Activated T-helper 17 cell treated with anti-CD3 and anti-CD28 coated beads, Interleukin-2, amount 50 U/mL, for 72 hours (primary cell): ENCODE measurements at places on chromosomes 12 and 14. TPM values are rescaled to one million over a fixed set of nuclear protein-coding genes. Genes with fewer than 3 reads are reported as not detected.

The TMPRSS12 gene
- not detected for total RNA-seq

DNA sequence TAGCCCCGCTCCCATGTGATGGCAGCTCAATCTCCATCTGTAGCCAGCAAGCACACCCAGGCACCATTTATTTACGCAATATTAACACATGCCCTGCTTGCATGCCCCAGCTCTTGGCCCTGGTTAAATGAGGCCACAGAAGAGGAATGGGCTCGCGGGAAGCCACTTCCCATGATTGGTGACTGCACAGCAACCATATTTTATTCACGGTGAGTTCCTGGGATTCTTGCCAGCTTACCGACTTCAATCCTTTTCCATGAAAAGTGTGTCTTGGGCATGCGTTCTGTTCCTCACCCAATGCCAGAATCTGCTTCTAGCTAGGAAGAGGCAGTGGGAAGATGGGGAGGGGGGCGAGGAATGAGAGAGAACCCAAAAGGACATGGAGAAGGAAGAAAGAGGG, 54.7 kb downstream of the PITPNM2 start:
- H3K4me1 ChIP-seq = no peaks in the 10 kb centered on the region
- ATAC-seq = no peak
- H3K27ac ChIP-seq = no peak overlapping the region
- no peak overlapping the region for H3K4me3 ChIP-seq

GRCh38 chr12:51818566-51819300, 29.8 kb downstream of the FIGNL2 start:
- ATAC-seq = no peak
- H3K27ac ChIP-seq = no peak overlapping the region
- H3K4me1 ChIP-seq = peaks cover 9% of the 10 kb centered on the region
- H3K36me3 ChIP-seq = no peaks in the 10 kb centered on the region
- no peak overlapping the region for H3K4me3 ChIP-seq
- H3K27me3 ChIP-seq = peaks cover 6% of the 10 kb centered on the region

GRCh38 chr12:54358191-54358944, 5.9 kb downstream of the GPR84 start:
- H3K4me3 ChIP-seq = no peak overlapping the region
- no peaks in the 10 kb centered on the region for H3K36me3 ChIP-seq
- H3K27ac ChIP-seq = no peak overlapping the region
- peaks cover 8% of the 10 kb centered on the region for H3K4me1 ChIP-seq
- ATAC-seq = no peak

GRCh38 chr14:92952481-92953298, 29.7 kb downstream of the CHGA start:
- no peaks in the 10 kb centered on the region for H3K4me1 ChIP-seq
- ATAC-seq = no peak
- no peaks in the 10 kb centered on the region for H3K27me3 ChIP-seq
- no peak overlapping the region for H3K4me3 ChIP-seq
- peak overlapping the region; percentile 26 for H3K27ac ChIP-seq
- peaks cover 10% of the 10 kb centered on the region for H3K36me3 ChIP-seq

- peaks cover 10% of the 10 kb centered on the region for H3K4me1 ChIP-seq
- H3K27me3 ChIP-seq = no peaks in the 10 kb centered on the region
- H3K36me3 ChIP-seq = peaks cover 72% of the 10 kb centered on the region
- H3K27ac ChIP-seq = peak overlapping the region; percentile 53
- peak overlapping the region; percentile 46 for H3K4me3 ChIP-seq
Measured at GRCh38 chr14:70962935-70963334, 55.7 kb downstream of the PCNX1 start.
